HFFc6 (cell line): ENCODE measurements at places on chromosomes 16 and 17.

DNA sequence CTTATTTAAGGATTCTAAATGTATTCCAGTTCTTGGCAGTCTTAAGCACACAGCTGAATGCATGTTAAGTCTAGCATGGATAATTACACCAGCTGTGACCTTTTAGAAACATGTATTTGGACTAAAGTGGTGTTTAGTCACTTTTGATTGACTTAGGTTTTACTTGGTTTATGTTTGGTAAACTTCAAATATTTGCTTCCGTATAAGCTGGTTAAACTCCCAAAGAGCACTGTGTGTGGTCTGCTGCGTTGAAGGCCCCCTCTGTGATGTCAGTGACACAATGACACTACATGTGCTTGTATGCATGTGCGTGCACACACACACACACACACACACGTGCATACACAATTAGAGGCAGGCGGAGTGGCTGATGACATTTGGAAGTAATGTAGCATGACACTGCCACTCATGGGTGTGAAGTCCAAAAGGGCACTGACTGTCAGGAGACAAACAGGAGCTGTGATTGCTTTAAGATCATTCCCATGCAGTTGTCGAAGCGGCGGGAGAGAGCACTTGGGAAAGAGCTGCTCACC, 156.1 kb upstream of the CDH13 start:
- no peak for DNase-seq

- peak; percentile 79 for DNase-seq
Observed at GRCh38 chr16:89602273-89602951, 11.0 kb upstream of the DPEP1 start.

DNA sequence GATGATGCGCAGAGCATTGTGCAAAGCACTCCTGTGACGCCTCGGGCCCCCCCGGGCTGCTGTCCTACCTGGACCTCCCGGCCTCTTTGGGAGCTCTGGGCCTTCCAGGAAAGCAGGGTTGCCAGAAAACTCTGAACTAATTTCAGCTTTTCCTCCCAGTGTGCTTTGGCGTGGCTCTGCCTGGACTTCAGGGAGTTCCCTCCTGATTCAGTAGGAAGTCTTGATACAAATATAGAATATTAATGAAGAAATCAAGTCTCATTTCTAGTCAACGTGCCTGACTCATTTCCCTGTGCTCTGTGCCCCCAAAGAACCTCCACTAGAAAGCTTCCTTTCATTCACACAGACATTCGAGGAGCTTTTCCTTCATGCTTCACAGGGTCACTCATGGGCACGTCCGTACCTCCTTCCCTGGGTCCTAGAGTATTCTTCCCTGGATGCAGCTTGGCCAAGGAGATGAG, 84.0 kb upstream of the NOL11 start:
- DNase-seq, result no peak

- DNase-seq, result peak; percentile 62
Observed at GRCh38 chr16:86457501-86458148, 52.7 kb upstream of the FOXF1 start.

GRCh38 chr17:79667121-79667715, 56.4 kb upstream of the RBFOX3 start:
- no peak for DNase-seq

DNA sequence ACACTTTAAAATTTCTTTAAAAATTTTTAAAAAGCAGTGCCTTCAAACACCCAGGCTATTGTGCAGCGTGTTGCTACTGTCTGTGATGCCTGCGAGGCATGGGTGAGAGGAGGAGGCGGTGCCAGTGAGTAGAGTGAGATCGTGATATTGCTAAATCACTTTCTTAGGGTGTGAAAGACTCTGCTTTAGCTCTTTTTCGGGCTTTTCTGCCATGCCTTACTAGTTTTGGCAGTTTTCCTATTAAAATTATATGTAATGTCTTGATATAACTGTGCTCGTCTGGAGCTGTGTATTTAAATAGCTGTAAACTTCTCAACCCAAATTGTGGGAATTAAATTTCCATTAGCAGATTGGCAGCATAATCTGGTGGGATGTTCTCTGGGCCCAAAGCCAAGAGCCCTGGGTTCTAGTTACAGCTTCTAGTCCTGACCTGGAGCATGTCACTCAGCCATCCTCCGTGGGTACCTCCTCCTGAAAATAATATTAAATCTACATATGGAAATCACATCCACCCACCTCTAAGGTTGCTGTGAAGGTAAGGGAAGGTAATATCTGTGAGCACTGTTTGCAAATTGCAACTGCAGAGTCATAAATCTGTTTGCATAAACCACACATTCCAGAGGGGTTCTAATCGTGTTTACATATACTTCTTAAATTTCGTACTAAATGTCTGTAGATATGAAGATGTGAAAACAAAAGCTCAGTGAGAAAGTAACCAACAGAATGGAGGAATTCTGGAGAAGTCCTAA, 264.3 kb upstream of the CACNG5 start:
- DNase-seq, result no peak

GRCh38 chr16:23339787-23340186, 37.7 kb downstream of the SCNN1B start:
- no peak for DNase-seq

DNA sequence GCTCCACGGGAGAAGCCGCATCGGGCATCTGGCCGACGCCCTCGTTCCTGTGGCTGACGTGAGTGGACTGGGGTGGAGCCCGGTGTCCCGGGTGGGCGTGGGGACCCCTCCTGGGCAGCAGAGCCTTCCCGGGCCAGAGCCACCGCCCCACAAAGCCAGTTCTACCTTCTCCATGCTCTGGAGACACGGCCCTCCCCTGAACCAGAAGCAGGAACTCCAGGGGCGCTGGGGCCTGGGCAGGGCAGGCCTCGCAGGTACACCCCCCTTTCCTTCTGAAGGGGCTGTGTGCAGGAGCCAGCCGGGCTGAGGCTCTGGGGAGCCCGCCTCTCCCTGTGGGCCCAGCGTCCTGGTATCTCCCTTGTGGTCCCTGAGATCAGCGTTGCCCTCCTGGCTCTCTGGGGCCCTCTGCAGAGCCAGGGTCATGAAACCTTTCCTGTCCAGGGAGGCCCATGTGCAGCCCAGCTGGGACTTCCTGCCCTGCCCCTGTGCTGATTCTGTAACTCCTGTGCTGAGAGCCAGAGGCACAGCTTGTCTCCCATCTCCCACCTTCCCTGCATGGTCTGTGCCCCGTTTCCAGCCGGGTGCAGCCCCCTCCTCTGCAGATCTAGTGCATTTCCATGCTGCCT, 6.5 kb downstream of the PIGQ start:
- DNase-seq, result no peak

DNA sequence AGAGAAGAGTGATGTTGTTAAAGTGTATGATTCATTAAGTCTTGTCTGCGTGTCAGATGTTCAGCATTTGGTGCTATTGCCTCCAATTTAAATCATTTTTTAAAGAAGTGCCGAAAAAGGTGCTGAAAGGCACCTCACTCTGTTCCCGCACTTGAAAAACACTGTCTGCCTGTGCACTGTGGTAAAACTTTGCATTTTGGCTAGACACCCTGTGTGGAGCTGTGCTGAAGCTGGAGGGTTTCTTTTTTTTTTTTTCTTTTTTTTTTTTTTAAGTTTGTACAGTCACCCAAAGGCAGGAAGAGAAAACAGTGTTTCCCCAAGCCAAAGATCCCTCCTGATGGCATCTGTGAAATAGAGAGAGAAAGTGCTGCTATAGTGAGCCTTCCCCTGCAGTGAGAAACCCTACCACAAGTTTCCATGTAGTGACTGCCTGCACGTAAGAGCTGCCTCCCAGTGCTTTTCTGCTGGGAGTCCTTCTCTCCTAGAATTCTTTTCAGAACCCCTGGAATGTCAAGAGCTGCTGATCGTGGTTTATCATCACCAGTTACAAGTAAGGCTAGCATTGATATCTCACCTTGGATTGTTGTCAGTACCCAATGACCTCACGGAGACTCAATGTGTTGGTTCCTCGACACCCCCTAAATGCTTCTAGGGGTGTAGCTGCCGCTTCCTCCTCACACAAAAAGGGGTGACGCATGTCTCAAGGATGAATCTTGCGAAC, 116.0 kb upstream of the SOX9 start:
- DNase-seq, result no peak

DNA sequence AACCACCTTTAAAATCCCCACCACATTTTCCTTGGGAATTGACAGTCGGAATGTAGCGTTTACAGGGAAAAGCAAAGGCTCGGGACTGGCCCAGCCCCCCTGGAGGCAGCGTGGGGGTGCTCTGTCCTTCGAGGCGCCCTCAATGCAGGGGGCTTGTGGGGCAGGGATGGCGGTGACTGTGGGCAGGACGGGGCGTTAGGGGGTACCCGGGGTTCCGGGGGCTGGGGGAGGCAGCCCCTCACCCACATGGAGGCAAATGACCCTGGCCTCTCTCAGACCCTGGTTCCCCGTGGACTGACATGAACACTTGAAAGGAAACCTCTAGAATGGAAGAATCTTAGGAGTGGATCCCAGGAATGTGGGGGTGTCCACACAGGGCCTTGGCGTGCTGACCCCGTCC, 78.4 kb upstream of the GNG13 start:
- DNase-seq, result no peak
